PC-9 (cell line): ENCODE measurements at places on chromosomes 13 and 19. TPM values are rescaled to one million over a fixed set of nuclear protein-coding genes. Genes with fewer than 3 reads are reported as not detected.

DNA sequence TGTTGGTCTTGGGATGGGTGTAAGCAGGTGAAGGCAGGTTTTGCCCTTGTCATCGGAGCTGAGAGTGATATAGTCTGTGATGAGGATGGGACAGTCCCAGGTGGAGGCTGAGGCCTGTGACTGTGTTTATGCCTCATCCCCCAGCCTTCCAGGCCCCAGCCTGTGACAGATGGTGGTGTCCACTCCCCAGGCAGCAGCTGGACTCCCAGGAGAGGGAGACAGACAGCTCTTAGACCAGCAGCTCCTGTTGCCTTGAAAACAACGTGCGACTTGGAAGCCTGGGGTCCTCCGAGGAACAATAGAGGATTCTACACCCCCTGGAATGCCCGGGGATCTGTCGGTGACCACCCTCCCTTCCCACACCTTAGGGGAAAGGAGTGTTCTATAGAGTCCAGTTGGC is 63.8 kb downstream of the CHST8 start:
- no peaks in the 10 kb centered on the region for H3K4me1 ChIP-seq
- no peaks in the 10 kb centered on the region for H3K36me3 ChIP-seq
- H3K4me3 ChIP-seq, result no peak overlapping the region
- no peak for DNase-seq
- peaks cover 98% of the 10 kb centered on the region for H3K27me3 ChIP-seq

- no peaks in the 10 kb centered on the region for H3K27me3 ChIP-seq
- H3K4me3 ChIP-seq, result no peak overlapping the region
- no peak for DNase-seq
- H3K27ac ChIP-seq, result no peak overlapping the region
- H3K4me1 ChIP-seq, result no peaks in the 10 kb centered on the region
Observed at GRCh38 chr13:52034616-52035226, 10.2 kb downstream of the UTP14C start.

DNA sequence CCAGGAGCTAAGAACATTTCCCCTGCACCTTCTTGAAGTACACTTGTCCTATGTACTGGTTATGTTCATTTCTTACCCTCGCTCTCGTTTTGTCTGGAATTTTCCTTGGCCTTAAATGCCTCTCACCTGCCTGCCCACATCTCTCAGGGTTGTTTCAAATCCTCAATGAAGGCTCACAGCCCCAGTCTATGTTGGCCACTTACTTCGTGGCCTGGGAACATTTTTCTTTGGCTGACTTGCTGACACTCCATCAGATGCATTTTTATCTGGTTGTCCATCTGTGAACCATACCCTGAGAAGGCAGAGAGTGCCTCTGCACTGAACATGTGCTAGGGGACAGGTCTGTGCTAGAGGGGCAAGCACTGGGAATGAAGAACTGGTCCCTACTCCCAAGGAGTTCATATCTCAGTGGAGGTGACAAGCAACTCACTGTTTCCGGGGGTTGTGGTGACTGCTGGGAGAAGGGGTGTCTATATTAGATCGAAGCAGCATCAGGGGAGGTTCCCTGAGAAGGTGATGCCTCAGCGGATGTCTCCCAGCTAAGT is 53.6 kb downstream of the USPL1 start:
- H3K27ac ChIP-seq, result no peak overlapping the region
- no peaks in the 10 kb centered on the region for H3K36me3 ChIP-seq
- no peak overlapping the region for H3K4me3 ChIP-seq
- H3K4me1 ChIP-seq, result peaks cover 8% of the 10 kb centered on the region; the same call in 1 of the 2 replicates

The ZNF497 gene
- total RNA-seq, result 7.2 and 8.6 TPM in 2 replicates

The ENOX1 gene
- total RNA-seq, result 0.35 and 0.38 TPM in 2 replicates

DNA sequence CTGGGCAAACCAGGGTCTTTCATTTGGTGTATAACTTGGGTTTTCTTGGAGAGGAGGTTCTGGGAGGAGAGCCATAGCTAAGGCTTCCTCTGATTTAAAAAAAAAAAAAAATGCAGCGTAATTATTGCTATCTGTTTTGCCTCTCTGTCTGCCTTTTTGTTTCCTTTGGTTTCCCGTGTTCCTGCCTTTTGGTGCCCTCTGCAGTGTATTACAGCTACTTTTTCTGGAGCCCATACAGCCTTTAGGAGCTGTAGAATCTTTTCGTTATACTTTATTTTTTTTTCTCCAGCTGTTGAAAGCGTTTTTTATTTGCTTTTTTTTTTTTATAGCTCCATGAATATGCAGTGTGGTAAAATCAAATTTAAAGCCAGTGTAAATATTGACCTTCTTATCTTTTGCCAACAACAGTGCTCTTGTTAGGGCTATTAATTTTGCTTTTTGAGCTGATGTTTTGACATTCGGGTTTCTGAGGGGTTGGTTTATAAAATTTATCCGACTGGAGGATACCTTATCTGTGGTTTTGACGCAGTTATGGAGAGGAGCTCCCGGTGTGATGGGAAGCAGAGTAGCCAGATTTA is 38.1 kb downstream of the ZNF493 start:
- H3K36me3 ChIP-seq, result no peaks in the 10 kb centered on the region
- H3K4me3 ChIP-seq, result no peak overlapping the region
- no peaks in the 10 kb centered on the region for H3K4me1 ChIP-seq
- H3K27me3 ChIP-seq, result no peaks in the 10 kb centered on the region
- no peak for DNase-seq

GRCh38 chr13:100100115-100100879 is 11.4 kb downstream of the PCCA start:
- H3K4me1 ChIP-seq, result no peaks in the 10 kb centered on the region
- no peak for DNase-seq
- H3K27ac ChIP-seq, result no peak overlapping the region
- no peaks in the 10 kb centered on the region for H3K27me3 ChIP-seq
- no peak overlapping the region for H3K4me3 ChIP-seq
- H3K36me3 ChIP-seq, result no peaks in the 10 kb centered on the region

- H3K4me3 ChIP-seq, result no peak overlapping the region
- DNase-seq, result no peak
- no peak overlapping the region for H3K27ac ChIP-seq
- H3K36me3 ChIP-seq, result no peaks in the 10 kb centered on the region
- no peaks in the 10 kb centered on the region for H3K4me1 ChIP-seq
- H3K27me3 ChIP-seq, result no peaks in the 10 kb centered on the region
Observed at GRCh38 chr13:75910591-75910990, 274.5 kb downstream of the LMO7 start.

GRCh38 chr13:105127732-105128131 is 1407.7 kb downstream of the EFNB2 start:
- H3K27ac ChIP-seq, result no peak overlapping the region
- H3K4me3 ChIP-seq, result no peak overlapping the region
- no peak for DNase-seq

The ZNF304 gene
- 10.9 and 11.4 TPM in 2 replicates for total RNA-seq

DNA sequence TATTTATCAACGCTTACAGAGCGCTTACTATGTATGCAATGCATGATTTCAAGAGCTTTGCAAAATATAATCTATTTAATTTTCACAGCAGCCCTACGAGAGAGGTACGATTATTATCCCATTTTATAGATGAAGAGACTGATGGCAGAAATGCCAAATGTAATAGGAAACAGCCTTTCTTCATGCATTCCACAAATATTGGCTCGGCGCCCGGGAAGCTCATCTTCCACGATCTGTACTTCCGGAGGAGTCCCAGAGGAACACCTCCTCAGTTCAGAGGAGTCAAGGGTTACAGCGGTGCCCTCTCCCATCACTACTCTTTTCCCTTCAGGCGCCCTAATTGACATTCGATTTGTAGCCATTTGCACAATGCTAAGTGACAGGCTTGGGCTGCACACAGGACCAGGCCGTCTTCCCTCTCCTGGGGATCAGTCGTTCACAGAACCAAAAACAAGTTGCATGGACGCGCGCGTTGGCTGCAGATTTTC is 1.1 kb upstream of the ARHGAP35 start:
- peaks cover 41% of the 10 kb centered on the region for H3K4me1 ChIP-seq
- H3K27ac ChIP-seq, result peak overlapping the region; percentile 52
- no peaks in the 10 kb centered on the region for H3K27me3 ChIP-seq

The LIM2 gene
- total RNA-seq, result not detected in 2 replicates

DNA sequence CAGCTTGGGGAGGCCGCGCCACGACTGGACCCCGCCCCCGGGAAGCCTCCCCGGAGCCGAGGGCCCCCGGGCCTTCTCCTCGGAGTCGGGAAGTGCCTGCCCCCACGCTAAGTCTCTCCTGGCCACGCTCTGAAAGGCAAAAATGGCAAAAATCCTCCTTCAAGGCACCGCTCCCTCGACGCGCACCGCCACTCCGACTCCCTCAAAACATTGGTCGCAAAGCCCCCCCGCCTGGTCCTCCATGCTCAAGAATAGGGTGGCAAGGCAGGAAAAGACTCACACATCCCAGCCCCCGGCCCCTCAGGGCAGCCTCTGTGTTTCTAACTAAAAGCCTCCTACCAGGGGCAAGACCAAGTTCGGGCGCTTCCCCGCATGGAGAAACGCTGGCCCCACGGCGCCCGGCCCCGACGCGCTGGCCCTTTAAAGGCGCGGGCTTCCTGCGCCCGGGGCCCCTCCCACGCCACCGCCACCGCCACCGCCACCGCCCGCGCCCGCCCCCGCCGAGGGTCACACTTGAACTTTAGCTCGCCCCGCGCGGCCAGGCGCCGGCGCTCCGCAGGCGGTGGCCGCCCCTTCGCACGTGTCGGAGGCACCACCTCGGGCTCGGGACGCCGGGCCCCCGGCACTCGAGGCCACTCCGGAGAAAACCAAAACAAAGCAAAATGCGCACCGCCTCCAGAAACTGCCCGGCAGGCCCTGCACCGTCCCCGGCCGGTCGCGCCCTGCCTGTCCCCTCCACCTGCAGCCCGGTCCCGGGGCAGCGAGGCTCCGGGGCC is 1.9 kb downstream of the FOXO1 start:
- H3K27ac ChIP-seq, result peak overlapping the region; percentile 48
- H3K36me3 ChIP-seq, result no peaks in the 10 kb centered on the region
- no peaks in the 10 kb centered on the region for H3K27me3 ChIP-seq
- peak; percentile 59 for DNase-seq

- H3K36me3 ChIP-seq, result no peaks in the 10 kb centered on the region
- no peak overlapping the region for H3K4me3 ChIP-seq
- DNase-seq, result no peak
- H3K27me3 ChIP-seq, result no peaks in the 10 kb centered on the region
Observed at GRCh38 chr13:41842036-41842620, 118.8 kb downstream of the VWA8 start.

The RFPL4AL1 gene
- total RNA-seq, result not detected in 2 replicates

The IGFL2 gene
- 1.0 TPM in 1 of 2 replicates, not detected in the other for total RNA-seq

DNA sequence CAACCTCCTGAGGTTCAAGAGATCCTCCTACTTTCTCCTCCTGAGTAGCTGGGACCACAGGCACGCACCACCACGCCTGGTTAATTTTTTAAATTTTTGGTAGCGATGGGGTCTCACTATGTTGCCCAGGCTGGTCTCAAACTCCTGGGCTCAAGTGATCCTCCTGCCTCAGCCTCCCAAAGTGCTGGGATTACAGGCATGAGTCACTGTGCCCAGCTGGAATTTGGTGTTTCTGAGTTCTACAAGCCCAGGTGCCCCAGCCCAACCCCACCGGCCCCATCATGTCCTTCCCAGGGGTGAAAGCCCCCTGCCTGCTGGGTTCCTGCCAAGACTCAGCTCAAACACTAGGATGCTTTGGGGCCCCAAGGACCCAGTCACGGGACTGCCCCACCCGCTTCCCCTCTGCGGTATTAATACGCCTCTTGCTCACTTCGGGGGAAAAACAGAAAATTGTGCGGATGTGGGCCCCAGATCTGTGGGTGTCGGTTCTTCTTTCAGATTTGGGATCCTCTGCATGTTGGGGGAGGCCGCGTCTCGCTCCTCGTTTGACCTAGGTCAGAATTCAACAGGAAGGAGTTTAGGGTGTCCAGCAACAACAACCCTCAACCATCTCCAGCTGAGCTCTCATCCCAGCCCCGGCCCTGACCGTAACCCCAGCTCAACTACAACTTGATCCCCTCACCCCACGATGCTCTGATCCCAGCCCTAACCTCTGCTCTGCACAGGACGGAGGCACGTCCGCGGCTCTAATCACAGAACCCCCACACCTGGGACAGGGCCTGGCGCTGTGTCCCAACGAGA is 3.7 kb upstream of the FCER2 start:
- H3K27ac ChIP-seq, result no peak overlapping the region
- no peak overlapping the region for H3K4me3 ChIP-seq
- DNase-seq, result no peak
- H3K36me3 ChIP-seq, result no peaks in the 10 kb centered on the region
- no peaks in the 10 kb centered on the region for H3K4me1 ChIP-seq

GRCh38 chr13:98751367-98751782 is 1.1 kb downstream of the SLC15A1 start:
- no peaks in the 10 kb centered on the region for H3K36me3 ChIP-seq
- H3K4me3 ChIP-seq, result peak overlapping the region; percentile 64; the same call in 1 of the 2 replicates
- DNase-seq, result peak; percentile 90

- H3K4me3 ChIP-seq, result no peak overlapping the region
- no peaks in the 10 kb centered on the region for H3K36me3 ChIP-seq
- no peak for DNase-seq
- H3K4me1 ChIP-seq, result no peaks in the 10 kb centered on the region
- H3K27ac ChIP-seq, result no peak overlapping the region
Observed at GRCh38 chr13:40875044-40875443, 85.6 kb downstream of the SLC25A15 start.

The LGALS7 gene
- 1.7 and 2.1 TPM in 2 replicates for total RNA-seq

The TUBB4A gene
- not detected in 2 replicates for total RNA-seq

DNA sequence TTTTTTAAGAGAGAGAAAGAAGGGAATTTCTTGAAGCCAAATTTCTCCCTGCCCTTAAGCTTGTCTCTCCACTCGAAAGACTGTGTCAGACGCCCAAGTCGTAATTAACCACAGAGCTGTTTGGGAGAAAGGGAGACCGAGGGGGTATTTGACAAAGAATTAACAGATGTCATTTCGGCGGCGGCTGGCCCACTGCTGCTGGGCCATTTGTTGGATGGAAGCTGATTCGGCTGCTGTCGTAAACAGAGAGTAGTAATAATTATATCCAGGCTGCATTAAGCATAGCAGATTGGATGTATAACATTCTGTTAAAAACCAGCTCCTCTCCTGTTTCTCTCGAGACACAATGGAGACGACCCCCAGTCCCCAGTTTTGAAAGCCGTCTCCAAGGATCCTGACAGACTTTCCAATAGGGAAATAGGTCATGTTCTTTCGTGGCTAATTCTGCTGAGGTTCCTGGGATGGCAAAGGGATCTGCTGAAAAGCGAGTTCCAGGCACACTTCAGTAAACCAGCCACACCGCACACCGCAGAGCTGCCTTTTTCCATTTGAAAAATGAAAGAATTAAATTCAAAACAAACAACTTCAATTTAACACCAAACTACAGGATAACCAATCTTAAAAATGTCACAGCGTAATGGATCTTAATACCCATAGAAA is 71.5 kb downstream of the KCTD15 start:
- H3K27me3 ChIP-seq, result peaks cover 64% of the 10 kb centered on the region
- DNase-seq, result no peak
- no peak overlapping the region for H3K4me3 ChIP-seq
- no peaks in the 10 kb centered on the region for H3K36me3 ChIP-seq

The IL11 gene
- total RNA-seq, result 4.1 and 6.6 TPM in 2 replicates

DNA sequence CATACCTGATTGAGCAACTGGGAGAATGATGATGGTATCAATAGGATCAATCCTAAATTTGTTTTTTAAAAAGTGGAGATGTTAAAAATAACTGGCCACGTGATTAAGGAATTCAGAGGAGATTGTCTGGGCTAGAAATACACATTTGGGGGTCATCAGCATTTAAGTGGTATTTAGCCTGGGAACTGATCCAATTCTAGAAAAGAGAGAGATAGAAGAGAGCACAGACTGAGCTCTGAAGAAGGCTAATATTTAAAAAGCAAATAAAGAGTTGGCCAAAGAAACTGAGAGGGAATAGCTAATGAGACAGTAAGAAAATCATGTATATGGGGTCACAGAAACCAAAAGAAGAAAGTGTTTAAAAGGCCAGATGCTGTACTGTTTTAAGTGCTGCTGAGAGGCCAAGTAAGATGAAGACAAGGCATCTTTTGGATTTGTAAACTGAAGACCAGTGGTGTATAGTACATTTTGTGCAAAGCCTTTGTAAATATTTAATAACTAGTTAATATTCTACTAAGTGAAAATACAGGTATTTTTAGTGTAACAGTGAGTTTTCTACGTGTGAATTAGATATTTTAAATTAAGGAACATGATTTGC is 40.2 kb downstream of the UBL3 start:
- H3K36me3 ChIP-seq, result no peaks in the 10 kb centered on the region
- no peaks in the 10 kb centered on the region for H3K27me3 ChIP-seq
- H3K27ac ChIP-seq, result no peak overlapping the region
- no peaks in the 10 kb centered on the region for H3K4me1 ChIP-seq
